Activated T-cell treated with anti-CD3 and anti-CD28 coated beads for 4 hours (primary cell): ENCODE measurements at places on chromosomes 11 and 22.

DNA sequence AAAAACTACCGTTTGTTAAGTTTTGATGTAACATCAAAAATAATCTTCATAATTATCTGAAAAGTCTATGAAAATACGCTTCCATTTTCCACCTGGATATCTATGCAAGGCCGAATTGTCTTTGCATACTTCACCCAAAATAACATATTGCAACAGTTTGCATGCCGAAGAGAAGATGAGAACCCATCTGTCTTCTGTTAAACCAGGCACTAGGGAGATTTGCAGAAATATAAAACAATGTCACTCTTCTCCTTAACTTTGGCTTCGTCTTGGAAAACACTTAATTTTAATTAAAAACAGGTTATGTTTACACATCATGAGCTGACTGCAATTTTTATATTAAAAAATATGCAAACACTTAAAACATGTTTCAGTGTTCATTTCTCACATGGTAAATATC lies 1325.8 kb downstream of the TBC1D22A start:
- no peak for DNase-seq

DNA sequence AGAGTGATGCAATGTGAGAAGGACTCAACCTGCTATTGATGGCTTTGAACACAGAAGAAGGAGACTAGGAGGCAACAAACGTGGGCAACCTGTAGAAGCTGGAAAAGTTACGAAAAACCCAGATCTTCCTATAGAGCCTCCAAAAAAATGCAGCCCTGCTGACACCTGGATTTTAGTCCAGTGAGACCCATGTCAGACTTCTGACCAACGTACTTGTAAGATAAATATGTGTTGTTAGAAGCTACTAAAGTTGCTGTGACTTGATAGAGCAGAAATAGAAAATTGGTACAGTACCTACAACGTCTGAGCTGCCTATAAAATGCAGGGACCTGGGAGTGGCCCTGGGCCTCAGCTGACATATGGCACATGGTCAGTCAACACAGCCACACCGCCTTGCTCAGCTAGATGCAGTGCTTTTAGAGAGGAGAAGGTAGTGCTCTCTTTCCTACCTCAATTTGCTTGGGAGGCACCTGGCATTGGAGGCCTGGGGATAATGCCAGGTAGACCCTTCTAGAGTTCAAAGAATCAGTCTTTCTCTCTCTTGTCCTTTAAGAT lies 97.4 kb downstream of the ARL14EP start:
- DNase-seq: no peak

GRCh38 chr11:109960831-109961230 lies 132.4 kb upstream of the ZC3H12C start:
- DNase-seq: no peak

DNA sequence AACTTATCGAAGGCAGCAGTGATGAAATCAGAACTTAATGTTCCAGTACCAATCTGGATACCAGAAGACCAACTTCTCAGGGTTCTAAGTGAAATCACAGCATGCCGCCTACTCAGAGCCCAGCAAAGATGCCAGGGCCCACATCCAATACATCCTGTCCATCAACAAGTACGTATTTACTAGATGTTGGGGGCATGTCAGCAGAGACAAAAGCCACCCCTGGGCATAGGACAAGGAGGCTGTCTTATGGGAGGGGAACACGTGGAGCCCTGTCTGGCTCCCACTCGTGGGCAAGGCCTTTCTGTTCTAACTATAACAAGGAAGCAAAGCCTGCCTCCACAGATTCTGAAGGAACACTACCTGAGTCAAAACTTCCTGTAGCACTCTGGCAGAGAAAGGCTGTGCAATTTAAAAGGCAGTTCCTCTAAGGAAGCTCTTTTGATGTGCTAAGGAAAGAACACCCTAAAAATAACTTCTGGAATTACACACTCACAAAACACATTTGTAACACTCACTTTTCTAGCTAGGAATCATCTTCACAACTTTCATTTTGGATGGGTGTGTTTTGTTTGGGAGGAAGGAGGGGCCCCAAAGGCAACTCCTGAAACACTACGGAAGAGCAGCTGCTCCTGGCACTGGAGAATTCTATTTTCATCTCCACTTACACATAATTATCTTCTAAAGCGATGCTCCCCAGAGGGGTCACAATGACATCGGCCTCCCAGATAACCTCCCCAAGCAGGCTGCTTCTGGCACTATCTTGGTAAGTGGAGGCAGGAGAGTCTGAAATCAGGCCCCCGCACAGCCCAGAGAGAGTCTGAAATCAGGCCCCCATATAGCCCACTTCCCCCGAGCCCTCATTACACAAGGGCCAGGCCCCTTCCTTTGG lies 14.2 kb downstream of the SMCO4 start:
- no peak for DNase-seq

- DNase-seq: no peak
These were observed 449 bp upstream of the TOM1 start for GRCh38 chr22:35299217-35299672.

DNA sequence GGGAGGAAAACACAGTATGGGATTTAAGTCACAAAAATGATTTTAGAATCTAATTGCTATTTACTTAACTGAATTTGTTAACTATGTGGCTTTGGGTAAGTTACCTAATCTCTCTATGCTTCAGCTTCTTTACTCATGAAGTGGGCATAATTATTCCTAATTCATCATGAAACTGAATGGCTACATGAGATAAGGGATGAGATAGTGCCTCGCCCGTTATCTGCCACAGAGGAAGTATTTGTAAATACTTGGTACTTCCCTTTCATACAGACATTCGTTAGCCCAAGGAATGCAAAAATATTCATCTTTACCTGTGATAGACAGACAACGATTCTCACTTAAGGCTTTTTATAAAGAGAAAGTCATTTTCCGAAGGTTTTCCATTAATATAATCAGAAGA lies 221.2 kb upstream of the BLID start:
- no peak for DNase-seq

GRCh38 chr11:115707180-115707905 lies 203.1 kb upstream of the CADM1 start:
- DNase-seq: no peak

GRCh38 chr11:81165164-81165563 lies 1568.5 kb downstream of the FAM181B start:
- no peak for DNase-seq

GRCh38 chr11:70169127-70169526 lies 34.0 kb upstream of the FADD start:
- no peak for DNase-seq

- DNase-seq: no peak
These were observed 531.7 kb downstream of the ETS1 start for GRCh38 chr11:128055576-128056217.

DNA sequence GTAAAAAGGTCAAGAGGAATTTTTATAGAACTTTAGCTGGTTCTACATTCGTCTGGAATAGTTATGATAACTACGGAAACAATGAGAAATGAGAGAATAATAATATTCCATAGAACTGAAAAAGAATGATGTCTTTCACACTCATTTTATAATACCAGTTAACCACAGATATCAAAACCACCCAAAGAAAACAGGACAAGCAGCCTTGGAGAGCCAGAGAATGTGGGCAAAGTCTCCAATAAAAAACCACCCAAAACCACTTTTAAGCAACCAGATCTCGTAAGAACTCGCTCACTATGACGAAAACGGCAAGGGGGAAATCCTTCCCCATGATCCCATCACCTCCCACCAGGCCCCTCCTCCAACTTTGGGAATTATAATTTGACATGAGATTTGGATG lies 60.8 kb downstream of the ARHGAP32 start:
- DNase-seq: no peak

DNA sequence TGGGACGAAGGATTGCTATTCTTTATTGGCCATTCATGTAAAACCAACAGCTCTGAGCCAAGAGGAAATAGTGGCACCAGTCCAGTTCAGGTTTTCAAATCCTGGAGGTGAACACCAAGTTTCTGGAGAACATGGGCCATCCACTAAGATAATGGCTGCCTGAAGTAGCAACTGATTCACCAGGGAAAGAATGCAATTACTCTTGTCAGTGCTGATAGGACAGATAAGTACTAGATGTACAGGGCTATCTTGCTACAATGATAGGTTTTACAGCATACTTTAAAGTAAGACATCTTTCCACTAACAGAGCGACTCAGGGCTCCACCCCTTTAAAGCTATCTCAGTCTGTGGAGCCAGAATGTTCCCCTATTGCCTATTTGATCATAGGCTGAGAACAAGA lies 36.8 kb upstream of the APOA1 start:
- DNase-seq: no peak

DNA sequence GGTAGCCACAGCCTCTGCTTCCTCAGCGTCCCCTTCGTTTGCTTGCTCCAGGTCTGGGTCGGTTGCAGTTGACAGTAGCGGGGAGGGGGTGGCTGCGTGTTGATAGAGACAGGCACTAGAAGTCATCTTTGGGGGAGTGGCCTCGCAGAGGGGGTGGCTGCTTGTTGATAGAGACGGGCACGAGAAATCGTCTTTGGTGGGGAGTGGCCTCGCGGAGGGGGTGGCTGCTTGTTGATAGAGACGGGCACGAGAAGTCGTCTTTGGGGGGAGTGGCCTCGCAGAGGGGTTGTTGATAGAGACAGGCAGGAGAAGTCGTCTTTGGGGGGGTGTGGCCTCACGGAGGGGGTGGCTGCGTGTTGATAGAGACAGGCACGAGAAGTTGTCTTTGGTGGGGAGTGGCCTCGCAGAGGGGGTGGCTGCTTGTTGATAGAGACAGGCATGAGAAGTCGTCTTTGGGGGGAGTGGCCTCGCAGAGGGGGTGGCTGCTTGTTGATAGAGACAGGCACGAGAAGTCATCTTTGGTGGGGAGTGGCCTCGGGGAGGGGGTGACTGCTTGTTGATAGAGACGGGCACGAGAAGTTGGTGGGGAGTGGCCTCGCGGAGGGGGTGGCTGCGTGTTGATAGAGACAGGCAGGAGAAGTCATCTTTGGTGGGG lies 328.3 kb downstream of the TBC1D22A start:
- DNase-seq: no peak

GRCh38 chr11:30873924-30874610 lies 287.9 kb upstream of the MPPED2 start:
- DNase-seq: no peak

- no peak for DNase-seq
These were observed 80.8 kb downstream of the FBLN1 start for GRCh38 chr22:45583504-45583903.

DNA sequence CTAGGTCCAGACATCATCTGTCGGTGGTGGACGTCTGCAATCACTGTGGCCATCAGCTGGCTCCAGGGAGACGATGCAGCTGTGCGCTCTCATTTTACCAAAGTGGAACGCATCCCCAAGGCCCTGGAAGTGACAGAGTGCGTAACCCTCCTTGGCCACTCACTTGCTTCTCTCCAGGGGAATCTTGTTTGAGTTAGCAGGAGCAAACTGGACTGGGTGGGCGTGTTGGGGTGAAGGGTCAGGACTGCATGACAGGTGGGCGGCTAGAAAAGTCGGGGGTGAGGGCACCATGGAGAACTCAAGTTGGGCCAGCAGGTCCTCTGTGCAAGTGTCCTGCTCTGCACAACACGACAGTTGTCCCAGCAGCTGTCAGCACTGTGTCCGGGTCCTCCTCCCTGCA lies 16.2 kb downstream of the SHISA8 start:
- DNase-seq: no peak

DNA sequence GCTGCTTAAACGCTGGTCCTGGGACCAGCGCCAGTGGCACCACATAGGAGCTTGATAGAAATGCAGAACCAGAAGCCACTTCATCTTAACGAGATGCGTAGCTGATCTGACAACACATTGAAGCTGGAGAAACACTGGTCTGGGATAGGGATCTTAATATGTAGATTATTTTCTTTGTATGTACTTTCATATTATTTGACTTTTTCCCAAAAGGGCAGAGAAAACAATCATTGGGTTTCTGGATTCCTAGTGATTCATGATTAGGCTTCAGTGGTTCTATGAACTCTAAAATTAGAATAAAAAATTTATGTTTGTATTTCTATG lies 12.3 kb downstream of the MPEG1 start:
- no peak for DNase-seq

- DNase-seq: no peak
These were observed 97.9 kb downstream of the MORC2 start for GRCh38 chr22:30870451-30871345.

GRCh38 chr11:33027846-33028536 lies 11.4 kb upstream of the TCP11L1 start:
- DNase-seq: no peak
